ENCODE measurements at places on chromosomes 6 and 20.

GRCh38 chr20:45311589-45312211 is 3.6 kb upstream of the MATN4 start:
- no peak overlapping the region for H3K27ac ChIP-seq
- peak; percentile 51 for DNase-seq
- H3K4me3 ChIP-seq = no peak overlapping the region
- H3K36me3 ChIP-seq = peaks cover 2% of the 10 kb centered on the region
- H3K27me3 ChIP-seq = peaks cover 91% of the 10 kb centered on the region

DNA sequence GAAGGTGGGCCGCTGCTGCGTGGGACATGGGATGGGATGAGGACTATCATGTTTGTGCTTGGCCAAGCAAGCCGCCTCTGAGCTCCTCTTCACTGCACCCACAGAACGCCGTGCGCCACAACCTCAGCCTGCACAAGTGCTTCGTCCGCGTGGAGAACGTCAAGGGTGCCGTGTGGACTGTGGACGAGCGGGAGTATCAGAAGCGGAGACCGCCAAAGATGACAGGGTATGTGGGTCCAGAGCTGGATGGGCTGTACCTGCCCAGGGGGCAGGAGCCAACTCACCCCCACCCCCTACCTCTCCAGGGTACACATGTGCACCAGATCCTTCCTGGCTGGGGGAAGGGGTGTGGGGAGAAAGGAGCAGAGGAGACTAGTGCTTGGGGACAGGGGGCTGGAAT is 43.5 kb upstream of the MDFI start:
- no peak for DNase-seq
- H3K36me3 ChIP-seq = peaks cover 67% of the 10 kb centered on the region
- H3K4me3 ChIP-seq = no peak overlapping the region
- no peaks in the 10 kb centered on the region for H3K27me3 ChIP-seq
- no peak overlapping the region for H3K27ac ChIP-seq
- H3K4me1 ChIP-seq = peaks cover 8% of the 10 kb centered on the region

DNA sequence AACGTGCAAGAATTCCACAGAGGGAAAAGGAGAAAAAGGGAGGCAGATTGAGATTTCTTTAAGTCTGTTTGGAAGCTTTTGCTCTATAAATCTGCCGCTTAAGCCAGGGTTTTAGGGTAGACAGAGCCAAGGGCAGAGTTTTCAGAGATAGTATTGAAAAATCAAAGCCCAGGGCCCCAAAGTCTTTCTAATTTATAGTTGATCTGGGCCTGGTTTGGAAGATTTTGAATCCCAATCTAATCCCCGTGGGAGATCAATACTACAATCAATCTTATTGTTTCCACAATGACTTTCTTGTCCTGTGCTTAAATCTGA is 3.3 kb downstream of the BMP2 start:
- no peaks in the 10 kb centered on the region for H3K36me3 ChIP-seq
- H3K27me3 ChIP-seq = peaks cover 53% of the 10 kb centered on the region
- H3K27ac ChIP-seq = no peak overlapping the region
- H3K4me1 ChIP-seq = peaks cover 18% of the 10 kb centered on the region

DNA sequence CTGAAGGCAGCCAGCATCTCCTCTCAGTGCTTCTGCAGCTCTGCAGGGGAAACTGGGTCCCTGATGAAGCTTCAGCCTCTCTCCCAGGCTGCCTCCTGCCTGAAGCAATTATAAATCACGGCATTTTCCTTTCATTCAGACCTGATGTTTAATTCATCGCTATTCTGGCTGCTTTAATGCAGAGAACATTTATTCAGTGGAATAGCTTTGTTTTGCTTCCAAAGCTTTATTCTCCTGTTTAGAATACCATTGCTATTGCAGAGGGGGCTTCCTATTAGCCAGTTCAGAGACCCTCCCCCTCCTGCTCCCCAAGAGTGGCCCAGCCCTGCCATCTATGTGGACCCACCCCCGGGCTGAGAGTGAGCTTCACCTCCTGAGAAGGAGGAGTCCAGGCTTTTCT is 255.6 kb downstream of the LRFN2 start:
- DNase-seq = no peak
- H3K4me3 ChIP-seq = no peak overlapping the region
- no peak overlapping the region for H3K27ac ChIP-seq
- no peaks in the 10 kb centered on the region for H3K36me3 ChIP-seq
